ENCODE measurements at places on chromosomes 12 and 14. TPM values are rescaled to one million over a fixed set of nuclear protein-coding genes. Genes with fewer than 3 reads are reported as not detected.

DNA sequence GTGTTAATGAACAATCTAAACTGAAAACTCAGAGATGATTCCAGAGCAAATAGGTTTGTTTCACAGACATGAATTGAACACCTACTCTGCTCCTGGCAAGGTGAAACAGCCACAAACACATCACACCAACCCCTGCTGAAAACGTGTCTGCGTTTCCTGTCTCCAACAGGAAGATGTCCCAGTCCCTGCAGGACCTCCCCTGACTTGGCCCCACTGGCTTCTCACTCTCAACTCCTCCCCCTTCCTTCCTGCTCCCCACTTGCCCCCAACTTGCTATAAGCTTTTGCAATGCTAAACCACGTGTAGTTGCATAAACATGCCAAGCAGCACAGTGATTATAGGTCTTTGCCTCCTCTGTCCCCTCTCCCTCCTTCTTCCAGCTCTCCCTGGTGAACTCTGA lies 567.6 kb downstream of the BCL11B start:
- no peak overlapping the region for H3K4me3 ChIP-seq
- H3K27me3 ChIP-seq, result no peaks in the 10 kb centered on the region
- DNase-seq, result no peak
- H3K36me3 ChIP-seq, result no peaks in the 10 kb centered on the region
- no peak overlapping the region for H3K27ac ChIP-seq

GRCh38 chr12:41103614-41104013 lies 84.5 kb upstream of the PDZRN4 start:
- no peaks in the 10 kb centered on the region for H3K27me3 ChIP-seq
- DNase-seq, result no peak
- H3K4me3 ChIP-seq, result no peak overlapping the region
- no peaks in the 10 kb centered on the region for H3K36me3 ChIP-seq
- H3K27ac ChIP-seq, result no peak overlapping the region

- H3K27ac ChIP-seq, result no peak overlapping the region
- peaks cover 29% of the 10 kb centered on the region for H3K4me1 ChIP-seq
- H3K27me3 ChIP-seq, result no peaks in the 10 kb centered on the region
Measured at GRCh38 chr12:95717316-95717928, 73.1 kb downstream of the NTN4 start.

DNA sequence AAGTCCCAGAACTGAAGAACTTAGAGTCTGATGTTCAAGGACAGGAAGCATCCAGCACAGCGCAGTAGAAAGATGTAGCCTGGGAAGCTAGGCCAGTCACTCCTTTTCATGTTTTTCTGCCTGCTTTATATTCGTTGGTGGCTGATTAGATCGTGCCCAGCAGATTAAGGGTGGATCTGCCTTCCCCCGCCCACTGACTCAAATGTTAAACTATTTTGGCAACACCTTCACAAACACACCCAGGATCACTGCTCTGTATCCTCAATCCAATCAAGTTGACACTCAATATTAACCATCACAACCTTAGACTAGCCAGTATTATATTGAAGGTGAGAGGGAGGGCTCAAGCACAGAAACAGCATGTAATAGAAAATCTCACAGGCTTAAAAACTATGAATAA lies 222.9 kb downstream of the C12orf50 start:
- DNase-seq, result no peak
- H3K27me3 ChIP-seq, result no peaks in the 10 kb centered on the region
- H3K4me1 ChIP-seq, result no peaks in the 10 kb centered on the region

Gene WDHD1
- 0.93 TPM for total RNA-seq

GRCh38 chr14:97538749-97539410 lies 741.7 kb downstream of the VRK1 start:
- no peak overlapping the region for H3K27ac ChIP-seq
- no peak overlapping the region for H3K4me3 ChIP-seq
- H3K36me3 ChIP-seq, result no peaks in the 10 kb centered on the region

- H3K36me3 ChIP-seq, result no peaks in the 10 kb centered on the region
- no peak for DNase-seq
- no peak overlapping the region for H3K27ac ChIP-seq
- no peak overlapping the region for H3K4me3 ChIP-seq
- no peaks in the 10 kb centered on the region for H3K4me1 ChIP-seq
- peaks cover 20% of the 10 kb centered on the region for H3K27me3 ChIP-seq
Measured at GRCh38 chr14:95040708-95041476, 116.4 kb downstream of the DICER1 start.

- no peak overlapping the region for H3K27ac ChIP-seq
- H3K36me3 ChIP-seq, result no peaks in the 10 kb centered on the region
- no peaks in the 10 kb centered on the region for H3K4me1 ChIP-seq
- DNase-seq, result no peak
- H3K4me3 ChIP-seq, result no peak overlapping the region
- no peaks in the 10 kb centered on the region for H3K27me3 ChIP-seq
Measured at GRCh38 chr12:14729586-14729985, 33.2 kb upstream of the GUCY2C start.

GRCh38 chr12:100566887-100567637 lies 6.4 kb upstream of the GAS2L3 start:
- H3K4me1 ChIP-seq, result no peaks in the 10 kb centered on the region
- H3K27me3 ChIP-seq, result no peaks in the 10 kb centered on the region
- H3K4me3 ChIP-seq, result no peak overlapping the region
- H3K27ac ChIP-seq, result no peak overlapping the region
- H3K36me3 ChIP-seq, result no peaks in the 10 kb centered on the region
- no peak for DNase-seq

Gene NAA30
- 30.7 TPM for total RNA-seq

DNA sequence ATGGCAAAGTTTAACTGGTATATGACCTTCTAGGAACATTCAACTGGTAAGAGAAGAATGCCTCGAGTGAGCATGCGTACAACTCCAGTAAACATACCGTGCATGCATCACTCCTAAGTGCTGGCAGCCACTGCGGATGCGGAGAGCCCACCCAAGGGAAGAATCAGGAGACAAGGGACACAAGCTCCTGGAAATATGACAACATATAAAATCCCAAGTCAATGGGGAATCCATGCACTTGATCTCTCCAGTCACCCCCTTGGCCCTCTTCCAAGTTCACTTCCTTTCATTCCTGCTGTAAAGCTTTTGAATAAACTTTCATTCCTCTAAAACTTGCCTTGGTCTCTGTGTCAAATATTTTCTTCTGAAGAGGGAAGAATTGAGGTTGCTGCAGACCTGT lies 168.7 kb upstream of the TMCC3 start:
- no peak overlapping the region for H3K4me3 ChIP-seq
- no peaks in the 10 kb centered on the region for H3K36me3 ChIP-seq
- no peak for DNase-seq
- H3K27ac ChIP-seq, result no peak overlapping the region
- H3K4me1 ChIP-seq, result peaks cover 7% of the 10 kb centered on the region

Gene ADAMTS20
- total RNA-seq, result not detected

Gene NID2
- 33.5 TPM for total RNA-seq

Gene CAPS2
- 12.6 TPM for total RNA-seq

Gene LRTM2
- total RNA-seq, result not detected

- H3K27me3 ChIP-seq, result no peaks in the 10 kb centered on the region
- H3K36me3 ChIP-seq, result no peaks in the 10 kb centered on the region
- no peak for DNase-seq
- no peaks in the 10 kb centered on the region for H3K4me1 ChIP-seq
- H3K4me3 ChIP-seq, result no peak overlapping the region
- H3K27ac ChIP-seq, result no peak overlapping the region
Measured at GRCh38 chr12:24966951-24967564, 18.2 kb upstream of the BCAT1 start.
